MV-4-11 (cell line): ENCODE measurements at places on chromosomes 2 and 18.

GRCh38 chr2:201148434-201148990 lies 32.5 kb downstream of the CFLAR start:
- no peak for DNase-seq

GRCh38 chr18:56086786-56087185 lies 498.8 kb upstream of the TCF4 start:
- DNase-seq, result no peak

DNA sequence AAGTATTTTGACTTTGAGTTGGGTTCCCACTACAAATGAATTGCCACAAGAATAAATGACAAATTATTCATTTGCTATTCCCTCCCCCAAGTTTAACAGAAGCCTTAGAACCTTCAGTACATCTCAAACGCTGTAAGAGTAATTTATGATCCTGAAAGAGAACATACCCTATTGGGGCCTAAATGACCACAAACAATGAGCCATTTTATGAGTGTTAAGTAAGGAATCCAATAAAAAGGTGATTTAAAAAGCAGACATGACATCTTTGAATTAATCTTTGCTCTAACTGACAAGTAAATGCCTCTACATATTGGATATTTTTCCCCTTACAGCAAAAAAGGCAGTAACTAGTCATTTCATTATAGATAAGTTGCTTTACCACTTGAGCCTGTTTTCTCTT lies 136.9 kb downstream of the NRXN1 start:
- DNase-seq, result no peak

GRCh38 chr2:227592694-227593387 lies 5.9 kb upstream of the SCYGR2 start:
- DNase-seq, result no peak
